ENCODE measurements at places on chromosomes 12 and 14.

DNA sequence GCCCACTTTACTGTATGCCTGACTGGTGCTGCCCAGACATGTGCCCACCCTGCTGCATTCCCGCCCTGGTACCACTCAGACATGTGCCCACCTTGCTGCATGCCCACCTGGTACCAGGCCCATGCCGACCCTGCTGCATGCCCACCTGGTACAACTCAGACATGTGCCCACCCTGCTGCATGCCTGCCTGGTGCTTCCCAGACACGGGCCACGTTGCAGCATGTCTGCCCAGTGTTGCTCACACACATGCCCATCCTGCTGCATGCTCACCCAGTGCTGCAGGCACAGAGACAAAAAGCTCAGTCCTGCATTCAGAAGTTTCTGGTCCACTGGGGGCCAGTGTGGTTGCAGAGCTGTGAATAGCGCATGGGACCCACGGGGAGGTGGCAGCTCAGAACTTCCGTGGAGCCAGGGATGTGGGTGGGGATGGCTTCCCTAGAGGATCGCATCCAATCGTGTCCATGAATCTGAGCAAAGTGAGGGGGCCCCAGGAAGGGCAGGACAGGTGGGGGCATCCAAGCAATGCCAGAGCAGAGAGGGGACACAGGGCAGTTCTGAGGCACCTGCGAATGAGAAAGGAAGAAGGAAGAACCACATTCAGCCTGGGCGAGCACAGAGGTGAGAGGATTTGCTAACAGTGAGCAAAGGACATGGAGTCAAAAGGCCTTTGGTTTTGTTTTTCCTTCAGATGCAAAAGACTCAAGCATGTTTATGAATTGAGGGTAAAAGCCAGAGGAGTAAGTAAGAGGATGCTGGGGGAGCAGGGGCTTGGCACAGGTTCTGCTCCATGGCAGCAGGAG lies 175.9 kb upstream of the C14orf180 start:
- no peak for DNase-seq

DNA sequence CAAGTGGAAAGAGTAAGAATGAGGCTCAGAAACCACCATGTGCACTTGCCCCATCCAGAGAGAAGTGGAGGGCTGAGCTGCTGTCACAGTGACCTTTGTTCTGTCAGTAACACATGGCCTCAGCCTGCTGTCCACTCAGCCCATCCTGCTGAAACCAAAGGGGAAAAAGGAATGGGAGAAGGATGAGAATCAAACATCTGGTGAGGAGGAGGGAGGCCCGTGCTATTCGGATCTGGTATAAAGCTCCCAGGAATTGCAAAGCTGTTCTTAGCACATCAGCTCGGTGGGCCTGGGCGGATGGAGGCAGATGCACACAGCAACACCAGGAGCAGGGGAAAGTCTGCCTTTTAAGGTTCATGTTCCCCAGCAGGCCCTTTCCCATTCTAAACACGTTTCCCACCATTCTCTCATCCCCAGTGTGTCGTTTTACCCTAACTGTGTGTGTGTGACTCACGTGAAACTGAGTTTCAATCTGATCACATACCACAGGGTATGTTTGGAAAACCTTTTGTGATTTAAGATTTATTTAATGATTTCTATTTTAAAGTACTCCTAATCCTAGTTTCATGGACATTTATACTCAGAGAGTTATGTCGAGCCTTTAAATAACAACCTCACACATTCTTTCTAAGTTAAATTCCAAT lies 36.8 kb downstream of the RTRAF start:
- no peak for DNase-seq

- no peak for DNase-seq
Observed at GRCh38 chr14:70882776-70883492, 24.3 kb upstream of the PCNX1 start.

DNA sequence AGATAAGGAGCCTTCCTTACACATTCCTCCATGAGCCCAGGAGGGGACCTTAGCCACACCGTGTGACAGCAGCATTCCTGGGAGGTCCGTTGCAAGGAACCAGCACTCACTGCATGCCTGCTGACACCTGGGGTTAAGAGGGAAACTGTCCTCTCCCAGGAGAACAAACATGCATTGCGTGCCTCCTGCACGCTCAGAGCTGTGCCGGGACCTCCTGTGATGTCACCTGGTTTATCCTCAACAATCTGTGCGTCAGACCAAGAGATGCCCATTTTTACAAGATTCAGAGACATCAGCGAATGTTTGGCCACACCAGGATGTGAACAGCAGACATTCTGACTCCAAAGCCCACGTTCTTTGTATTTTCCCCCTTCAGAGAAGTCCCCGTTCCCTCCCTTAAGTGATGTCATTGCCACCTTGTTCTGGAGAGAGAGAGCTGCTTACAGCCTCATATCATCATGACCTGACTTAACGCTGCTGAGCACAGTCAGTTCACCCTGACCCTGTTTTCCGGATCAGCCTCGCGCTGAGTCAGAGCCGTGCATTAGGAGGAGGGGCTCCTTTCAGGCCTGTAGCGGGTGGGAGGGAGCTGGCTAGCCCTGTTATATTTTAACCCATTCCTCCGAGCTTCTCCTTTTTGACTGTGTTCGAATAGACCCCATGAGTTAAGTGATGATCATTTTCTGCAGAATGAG lies 36.2 kb downstream of the TMEM120B start:
- no peak for DNase-seq

DNA sequence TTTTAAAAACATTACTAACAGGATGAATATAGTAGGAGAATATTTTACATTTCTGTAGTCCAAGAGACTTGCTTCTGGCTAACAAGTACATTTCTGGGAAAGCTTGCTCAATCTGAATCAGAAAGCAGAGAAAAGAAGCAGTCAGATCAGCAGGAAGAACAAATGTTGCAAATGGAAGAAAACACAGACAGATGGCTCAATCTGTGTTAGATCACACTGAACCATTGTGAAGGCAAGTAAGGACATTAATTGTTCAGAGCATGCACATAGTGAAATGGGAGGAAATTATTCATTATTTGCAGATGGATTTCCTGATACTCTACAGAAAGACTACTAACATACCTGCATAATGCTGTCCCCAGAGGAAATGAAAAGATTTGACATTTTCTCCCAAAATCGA lies 65.2 kb upstream of the CNOT2 start:
- DNase-seq: no peak

DNA sequence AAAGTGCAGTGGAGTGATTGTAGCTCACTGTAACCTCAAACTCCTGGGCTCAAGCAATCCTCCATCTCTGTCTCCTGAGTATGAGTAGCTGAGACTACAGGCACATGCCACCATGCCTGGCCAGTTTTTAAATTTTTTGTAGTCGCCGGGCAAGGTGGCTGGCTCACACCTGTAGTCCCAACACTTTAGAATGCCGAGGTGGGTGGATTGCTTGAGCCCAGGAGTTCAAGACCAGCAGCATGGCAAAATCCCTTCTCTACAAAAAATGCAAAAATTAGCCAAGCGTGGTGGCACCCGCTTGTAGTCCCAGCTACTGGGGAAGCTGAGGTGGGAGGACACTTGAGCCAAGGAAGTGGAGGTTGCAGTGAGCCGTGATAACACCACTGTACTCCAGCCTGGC lies 219.5 kb downstream of the KLHL28 start:
- no peak for DNase-seq

GRCh38 chr12:102571889-102572288 lies 91.5 kb upstream of the IGF1 start:
- DNase-seq: no peak

DNA sequence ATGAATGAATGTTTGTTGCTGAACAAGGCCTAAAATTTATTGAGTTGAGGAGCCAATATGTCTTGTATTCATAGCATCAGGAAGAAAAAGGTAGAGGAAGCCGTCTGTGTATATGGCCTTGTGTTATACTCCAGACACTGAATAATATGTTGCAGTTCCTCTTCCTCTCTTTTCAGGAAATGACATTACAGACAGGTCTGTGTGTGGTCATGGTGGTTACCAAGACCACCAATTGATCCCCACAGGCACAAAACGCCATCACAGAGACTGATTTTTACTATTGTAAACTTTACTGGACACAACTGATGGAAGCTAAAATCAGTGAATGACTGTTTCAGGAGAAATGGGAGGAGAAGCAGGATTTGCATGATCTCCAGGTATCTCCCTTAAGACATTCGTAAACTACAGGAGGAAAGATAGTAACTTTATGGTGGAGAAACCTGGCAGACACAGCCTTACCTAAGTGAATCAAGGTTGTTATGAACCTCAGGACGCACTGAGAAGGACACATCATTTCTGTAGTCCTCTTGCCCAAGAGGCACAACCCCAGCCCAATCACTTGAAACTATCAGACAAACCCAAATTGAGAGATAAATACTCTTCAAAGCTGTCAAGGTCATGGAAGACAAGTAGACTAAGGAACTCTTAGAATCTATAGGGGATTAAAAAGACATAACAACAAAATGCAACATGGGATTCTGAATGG lies 334.1 kb upstream of the RGS6 start:
- no peak for DNase-seq

DNA sequence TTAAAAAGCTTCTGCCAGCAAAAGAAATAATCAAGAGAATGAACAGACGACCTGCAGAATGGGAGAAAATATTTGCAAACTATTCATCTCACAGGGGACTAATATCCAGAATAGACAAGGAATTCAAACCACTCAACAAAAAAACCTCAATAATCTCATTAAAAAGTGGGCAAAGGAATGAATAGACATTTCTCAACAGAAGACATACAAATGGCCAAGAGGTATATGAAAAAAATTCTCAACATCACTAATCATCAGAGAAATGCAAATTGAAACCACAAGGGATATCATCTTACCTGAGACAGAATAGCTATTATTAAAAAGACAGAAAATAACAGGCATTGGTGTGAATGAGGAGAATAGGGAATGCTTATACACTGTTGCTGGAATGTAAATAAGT lies 270.0 kb downstream of the DACT1 start:
- DNase-seq: no peak

DNA sequence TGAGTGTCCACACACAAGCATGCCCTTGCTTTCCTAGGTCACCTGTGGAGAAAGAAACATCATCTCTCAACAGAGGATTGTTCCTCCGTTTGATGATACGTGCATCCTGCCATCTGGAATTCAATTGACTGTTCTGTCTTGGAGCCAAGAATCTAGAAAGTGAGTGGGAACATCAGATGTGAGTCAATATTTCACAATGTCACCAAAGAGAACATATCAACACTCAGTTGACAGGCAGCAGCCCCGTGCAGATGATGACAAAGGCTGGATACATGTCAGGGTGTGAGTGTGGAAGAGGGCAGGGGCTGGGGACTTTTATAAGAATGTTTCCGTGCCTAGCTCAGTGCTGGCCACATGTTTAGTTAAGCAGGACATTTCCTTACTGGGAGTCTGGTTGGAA lies 76.1 kb downstream of the TBC1D30 start:
- DNase-seq: no peak

Data from activated naive CD8-positive, alpha-beta T cell treated with anti-CD3 and anti-CD28 coated beads for 36 hours (primary cell).